ENCODE measurements at places on chromosomes 7 and 10. TPM values are rescaled to one million over a fixed set of nuclear protein-coding genes. Genes with fewer than 3 reads are reported as not detected.

- DNase-seq, result no peak
Measured at GRCh38 chr7:30925117-30925516, 13.5 kb downstream of the AQP1 start.

GRCh38 chr10:85149766-85150165 is 821.4 kb downstream of the CCSER2 start:
- no peak for DNase-seq

GRCh38 chr10:5600908-5601307 is 65.5 kb downstream of the ASB13 start:
- no peak for DNase-seq

AHCYL2 gene
- 28.3 TPM for total RNA-seq

DNA sequence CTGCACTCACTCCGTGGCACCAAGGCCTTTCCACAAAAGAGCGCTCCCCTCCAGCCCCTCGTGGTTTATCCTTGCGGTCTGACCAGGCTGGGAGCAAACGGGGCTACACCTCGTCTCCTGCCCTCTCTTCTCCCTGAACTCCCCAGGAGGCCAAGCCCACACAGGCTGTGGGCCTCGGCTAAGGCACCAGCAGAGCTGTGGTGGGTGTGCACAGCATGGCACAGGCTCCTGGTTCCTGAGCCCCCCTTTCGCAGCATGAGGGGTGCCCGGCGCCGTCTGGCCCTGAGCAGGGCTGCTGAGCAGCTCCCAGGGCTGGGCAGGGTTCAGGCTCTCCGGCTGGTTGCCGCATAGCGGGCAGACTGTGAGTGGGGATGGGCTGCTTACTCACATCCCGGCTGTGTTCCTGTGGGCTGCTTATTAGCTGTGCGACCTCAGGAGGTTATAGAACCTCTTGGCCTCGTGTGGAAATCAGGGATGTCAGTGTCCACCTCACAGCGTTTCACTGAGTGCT is 90.4 kb downstream of the ZMIZ1 start:
- no peak for DNase-seq

GRCh38 chr10:64368298-64368697 is 847.1 kb downstream of the REEP3 start:
- DNase-seq, result no peak

DNA sequence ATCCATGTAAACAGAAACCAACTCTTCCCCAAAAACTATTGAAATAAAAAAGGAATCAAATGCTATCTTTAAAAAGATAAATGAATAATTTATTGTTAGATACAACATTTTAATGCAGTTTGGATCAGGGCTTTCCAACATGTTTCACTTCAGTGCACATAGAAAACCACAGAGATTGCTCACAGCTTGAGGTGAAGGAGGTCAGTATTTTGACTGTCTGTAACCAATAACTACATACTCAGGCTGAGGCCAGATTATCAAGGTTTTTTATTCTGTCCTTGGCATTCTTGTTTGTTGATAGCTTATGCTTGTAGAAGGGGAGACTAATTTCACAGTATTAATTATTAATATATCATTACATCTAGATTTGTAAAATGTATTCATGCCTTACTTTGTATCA is 195.5 kb downstream of the PRKG1 start:
- DNase-seq, result no peak

GRCh38 chr7:128240696-128241386 is at the start of gene LEP:
TSS of gene LEP (plus strand) at chr7:128241278. CDS start at chr7:128252019, 10,741 bp downstream.
- DNase-seq, result no peak

DNA sequence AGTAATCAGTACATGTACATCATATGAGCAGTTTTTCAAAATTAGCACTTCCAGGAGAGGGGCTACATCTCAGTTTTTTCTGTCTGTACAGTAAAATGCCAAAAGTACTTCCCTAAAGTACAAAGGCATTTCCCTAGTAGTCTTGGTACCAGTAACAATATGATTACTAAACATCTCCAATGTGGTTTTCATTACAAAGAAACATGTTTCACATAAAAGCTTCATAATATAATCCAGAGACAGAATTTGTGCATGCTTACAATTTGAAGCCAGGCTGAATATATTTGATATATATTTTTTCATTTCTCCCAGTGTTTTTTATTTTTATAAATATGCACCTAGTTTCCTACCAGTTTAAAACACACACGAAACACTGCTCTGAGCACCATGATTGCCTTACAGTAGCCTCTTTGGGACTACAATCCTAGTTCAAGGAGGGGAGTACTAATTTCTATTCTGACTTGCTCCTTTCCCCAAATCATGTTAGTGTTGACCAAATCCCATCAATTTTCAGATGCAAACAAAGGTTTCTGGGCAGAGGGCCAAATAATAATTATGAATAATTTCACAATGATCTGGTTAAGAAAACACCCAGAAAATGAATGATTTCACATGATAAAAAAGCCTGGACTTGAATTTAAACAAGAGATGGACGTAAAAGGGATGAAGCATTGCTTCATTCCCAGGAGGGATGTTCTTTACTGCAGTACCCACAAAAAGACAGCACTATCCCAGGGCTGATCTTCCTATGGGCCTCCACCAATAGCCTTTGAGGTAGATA is 201.3 kb downstream of the SLC25A13 start:
- no peak for DNase-seq

CHAT gene
- not detected for total RNA-seq

- no peak for DNase-seq
Measured at GRCh38 chr10:69726850-69727249, 74.9 kb upstream of the COL13A1 start.

- DNase-seq, result no peak
Measured at GRCh38 chr10:95504246-95504691, 56.9 kb downstream of the SORBS1 start.

- DNase-seq, result no peak
Measured at GRCh38 chr7:137305901-137306621, 37.5 kb downstream of the PTN start.

GRCh38 chr7:137591421-137591837 is 247.9 kb upstream of the PTN start:
- DNase-seq, result no peak

SMURF1 gene
- 40.9 TPM for total RNA-seq

GRCh38 chr7:64887756-64888508 is 15.1 kb upstream of the ZNF273 start:
- DNase-seq, result no peak

GRCh38 chr7:28358423-28358868 is 53.9 kb upstream of the CREB5 start:
- DNase-seq, result no peak

- DNase-seq, result no peak
Measured at GRCh38 chr7:16960337-16960965, 78.7 kb upstream of the AGR3 start.

GRCh38 chr7:45032421-45032820 is 32.4 kb downstream of the CCM2 start:
- no peak for DNase-seq

- DNase-seq, result no peak
Measured at GRCh38 chr10:103917302-103918052, 507 bp downstream of the STN1 start.

CASP2 gene
- 12.3 TPM for total RNA-seq

DNA sequence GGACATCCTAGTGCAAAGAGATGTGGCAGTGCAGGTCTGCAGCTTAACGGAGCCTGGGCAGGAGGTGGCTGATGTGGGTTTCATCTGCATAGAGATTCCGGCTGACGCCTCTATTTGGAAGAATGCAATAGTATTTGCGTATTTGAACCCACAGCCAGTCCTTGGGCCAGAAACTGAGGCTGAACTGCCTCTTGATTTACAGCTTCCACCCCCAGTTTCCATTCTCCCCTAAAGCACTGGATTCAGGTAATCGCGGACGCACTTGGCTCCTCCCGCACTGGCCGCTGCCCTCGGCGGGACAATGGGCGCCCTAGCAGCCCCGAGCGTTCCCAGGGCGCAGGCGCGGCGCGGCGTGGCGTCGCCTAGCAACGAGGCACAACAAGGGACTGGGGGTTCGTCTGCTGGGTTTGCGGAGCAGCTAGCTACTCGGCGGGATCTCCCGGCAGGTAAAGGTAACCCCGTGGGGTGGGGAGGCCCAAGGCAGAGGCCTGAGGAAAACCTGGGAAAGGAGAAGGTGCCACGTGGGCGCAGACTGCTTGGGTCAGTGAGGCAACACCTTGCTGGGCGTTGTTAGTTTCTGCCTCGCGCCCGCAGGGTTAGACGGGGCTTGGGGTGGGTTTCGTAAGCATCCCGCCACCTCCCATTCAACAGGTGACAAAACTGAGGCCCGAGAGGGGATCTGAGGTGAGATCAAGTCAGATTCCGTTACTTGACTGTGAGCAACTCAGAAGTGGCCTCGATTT is at the start of gene ARMC3:
Gene ARMC3 (plus strand): TSS at position 393 of the 743 bp plus-strand sequence. CDS start 3,944 bp downstream, outside the sequence.
- DNase-seq, result no peak

INHBA gene
- 44.8 TPM for total RNA-seq

- no peak for DNase-seq
Measured at GRCh38 chr7:70590126-70590854, 541.7 kb upstream of the GALNT17 start.

DNA sequence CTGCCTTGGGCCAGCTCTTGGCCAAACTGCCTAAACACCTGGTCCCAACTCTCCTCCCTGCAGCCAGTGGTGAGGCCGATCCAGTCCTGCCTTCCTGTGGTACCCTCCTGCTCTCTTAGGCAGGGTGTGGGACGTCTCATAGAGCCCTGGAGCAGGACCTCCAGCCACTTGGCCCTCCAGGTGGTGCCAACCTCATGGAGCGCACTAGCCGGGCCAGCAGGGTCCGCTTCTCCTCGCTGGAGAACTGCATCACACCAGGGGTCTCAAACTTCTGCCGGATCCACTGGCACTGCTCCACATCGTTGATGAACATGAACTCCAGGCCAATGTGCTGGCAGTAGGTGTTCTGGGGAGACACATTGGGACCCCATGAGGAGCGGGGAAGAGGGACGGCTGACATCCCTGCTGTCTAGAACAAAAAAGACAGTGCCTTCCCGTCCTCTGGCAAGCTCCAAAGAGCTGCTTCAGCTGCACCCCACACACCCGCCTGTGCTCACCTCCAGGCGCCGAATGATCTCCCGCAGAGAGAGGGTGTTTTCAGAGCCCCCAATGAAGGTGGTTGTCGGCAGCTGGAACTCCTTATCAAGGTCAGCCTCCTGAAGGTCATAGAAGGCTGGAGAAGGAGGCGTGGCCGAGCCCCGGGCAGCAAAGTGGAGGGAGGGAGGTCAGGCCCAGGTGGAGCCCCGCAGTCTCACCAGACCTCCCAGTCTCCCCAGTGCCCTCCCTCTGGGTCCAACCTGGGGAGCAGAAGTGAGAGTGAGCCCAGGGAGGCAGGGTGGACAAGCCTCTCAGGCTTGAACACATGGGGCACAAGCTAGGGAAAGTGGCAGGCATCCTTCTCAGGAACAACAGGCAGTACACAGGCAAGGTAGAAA is 10.2 kb downstream of the OGDHL start:
- DNase-seq, result no peak

C10orf67 gene
- not detected for total RNA-seq

GRCh38 chr10:71610651-71611050 is 108.9 kb downstream of the C10orf105 start:
- DNase-seq, result no peak

DNA sequence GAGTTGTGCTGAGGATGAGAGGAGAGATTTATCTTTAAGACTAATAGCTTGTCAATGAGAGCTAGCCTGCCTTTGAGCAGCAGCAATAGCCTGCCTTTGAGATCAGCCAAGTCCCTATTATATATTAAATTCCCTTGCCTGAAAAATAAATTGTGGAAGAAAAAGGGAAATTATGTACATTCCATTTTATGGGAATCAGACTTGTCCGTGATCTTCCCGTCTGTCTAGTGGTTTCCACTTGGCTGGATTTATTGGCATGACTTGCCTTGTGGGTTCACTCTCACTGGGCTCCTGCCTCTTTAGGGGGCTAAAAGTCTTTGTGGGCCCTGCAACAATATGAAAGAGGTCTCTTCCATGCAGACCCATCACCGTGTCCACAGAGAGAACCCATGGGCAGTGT is 171.7 kb upstream of the FRMD4A start:
- DNase-seq, result no peak

- DNase-seq, result no peak
Measured at GRCh38 chr10:126670895-126671261, 385 bp upstream of the C10orf90 start.

GRCh38 chr7:2471022-2471329 is 5.2 kb downstream of the GRIFIN start:
- no peak for DNase-seq

TRPV6 gene
- not detected for total RNA-seq

- no peak for DNase-seq
Measured at GRCh38 chr10:47367646-47368045, 16.4 kb downstream of the ZNF488 start.

DNA sequence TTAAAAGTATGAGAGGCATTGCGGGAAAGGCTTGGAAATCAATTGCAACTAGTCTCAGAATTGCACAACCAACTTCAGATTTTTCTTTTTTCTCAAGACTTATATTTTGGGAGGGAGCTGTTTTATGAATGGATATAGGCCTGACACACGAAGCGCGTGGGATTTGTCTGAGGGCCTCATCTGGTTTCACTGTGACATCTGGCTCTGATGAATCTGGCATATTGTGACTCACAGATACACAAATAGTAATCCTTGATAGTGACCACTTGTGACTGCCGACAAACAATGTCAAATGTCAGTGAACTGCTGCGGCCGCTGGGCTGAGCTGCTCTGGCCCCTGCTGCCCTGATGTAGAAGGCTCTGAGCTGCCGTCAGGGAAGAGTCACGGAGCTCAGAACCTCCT is 655.1 kb downstream of the INHBA start:
- DNase-seq, result no peak

DNA sequence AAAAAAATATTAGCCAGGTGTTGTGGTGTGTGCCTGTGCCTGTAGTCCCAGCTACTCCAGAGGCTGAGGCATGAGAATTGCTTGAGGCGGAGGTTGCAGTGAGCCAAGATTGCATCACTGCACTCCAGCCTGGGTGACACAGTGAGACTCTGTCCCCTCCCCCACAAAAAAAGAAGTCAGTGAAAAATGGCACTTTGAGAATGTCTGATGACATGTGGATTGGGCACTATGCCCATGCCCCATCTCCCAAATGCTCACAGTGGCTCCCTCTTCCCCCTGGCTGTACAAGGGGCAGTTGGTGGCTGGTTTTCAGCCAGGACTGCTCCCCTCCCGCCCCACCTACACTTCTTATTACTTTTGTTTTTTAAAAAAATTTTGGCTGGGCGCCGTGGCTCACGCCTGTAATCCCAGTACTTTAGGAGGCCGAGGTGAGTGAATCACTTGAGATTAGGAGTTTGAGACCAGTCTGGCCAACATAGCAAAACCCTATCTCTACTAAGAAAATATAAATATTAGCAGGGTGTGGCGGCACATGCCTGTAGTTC is 26.1 kb downstream of the IL15RA start:
- no peak for DNase-seq

DNA sequence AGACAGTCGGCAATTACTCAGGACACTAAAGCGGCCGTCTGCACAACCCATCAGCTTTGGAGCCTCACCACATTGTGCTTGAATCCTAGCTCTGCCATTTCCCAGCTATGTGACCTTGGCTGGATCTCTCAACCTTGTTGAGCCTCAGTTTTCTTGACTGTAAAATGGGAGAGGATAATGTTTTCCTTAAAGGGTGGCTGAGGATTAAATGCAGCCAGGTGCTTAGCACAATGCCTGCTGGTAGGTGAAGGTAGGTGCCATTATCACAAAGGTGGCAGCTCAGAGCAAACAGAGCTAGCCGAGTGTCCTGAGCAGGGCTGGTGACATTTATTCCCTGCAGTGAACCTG is 508.5 kb upstream of the ZMIZ1 start:
- DNase-seq, result no peak

Data from thoracic aorta (tissue), 2 donors.